ENCODE measurements at places on chromosomes 13 and 19. TPM values are rescaled to one million over a fixed set of nuclear protein-coding genes. Genes with fewer than 3 reads are reported as not detected.

Gene PLIN5
- total RNA-seq = 0.07 TPM

Gene SHANK1
- not detected for total RNA-seq

Gene CABP5
- total RNA-seq = not detected

Gene ZNF776
- total RNA-seq = 10.3 TPM

Gene KPTN
- 15.5 TPM for total RNA-seq

Gene EGLN2
- 83.7 TPM for total RNA-seq

Gene OSCAR
- total RNA-seq = 0.17 TPM

Gene BRME1
- 5.8 TPM for total RNA-seq

Gene CEACAM20
- not detected for total RNA-seq

Gene KLF5
- total RNA-seq = 1.3 TPM

Gene ZNF665
- 4.3 TPM for total RNA-seq

Gene ZNF112
- total RNA-seq = 0.05 TPM

Gene SF3A2
- total RNA-seq = 158 TPM

Gene PRSS57
- total RNA-seq = not detected

Gene GRIK5
- total RNA-seq = 1.9 TPM

Gene ZNF570
- total RNA-seq = 3.1 TPM

Gene TMEM86B
- 6.8 TPM for total RNA-seq

Data from activated naive CD4-positive, alpha-beta T cell treated with anti-CD3 and anti-CD28 coated beads for 36 hours (primary cell).